Neural progenitor cell (in vitro differentiated cells): ENCODE measurements at places on chromosomes 3 and 15.

GRCh38 chr15:62553911-62554563 is 389.0 kb upstream of the C2CD4B start:
- no peak for DNase-seq

DNA sequence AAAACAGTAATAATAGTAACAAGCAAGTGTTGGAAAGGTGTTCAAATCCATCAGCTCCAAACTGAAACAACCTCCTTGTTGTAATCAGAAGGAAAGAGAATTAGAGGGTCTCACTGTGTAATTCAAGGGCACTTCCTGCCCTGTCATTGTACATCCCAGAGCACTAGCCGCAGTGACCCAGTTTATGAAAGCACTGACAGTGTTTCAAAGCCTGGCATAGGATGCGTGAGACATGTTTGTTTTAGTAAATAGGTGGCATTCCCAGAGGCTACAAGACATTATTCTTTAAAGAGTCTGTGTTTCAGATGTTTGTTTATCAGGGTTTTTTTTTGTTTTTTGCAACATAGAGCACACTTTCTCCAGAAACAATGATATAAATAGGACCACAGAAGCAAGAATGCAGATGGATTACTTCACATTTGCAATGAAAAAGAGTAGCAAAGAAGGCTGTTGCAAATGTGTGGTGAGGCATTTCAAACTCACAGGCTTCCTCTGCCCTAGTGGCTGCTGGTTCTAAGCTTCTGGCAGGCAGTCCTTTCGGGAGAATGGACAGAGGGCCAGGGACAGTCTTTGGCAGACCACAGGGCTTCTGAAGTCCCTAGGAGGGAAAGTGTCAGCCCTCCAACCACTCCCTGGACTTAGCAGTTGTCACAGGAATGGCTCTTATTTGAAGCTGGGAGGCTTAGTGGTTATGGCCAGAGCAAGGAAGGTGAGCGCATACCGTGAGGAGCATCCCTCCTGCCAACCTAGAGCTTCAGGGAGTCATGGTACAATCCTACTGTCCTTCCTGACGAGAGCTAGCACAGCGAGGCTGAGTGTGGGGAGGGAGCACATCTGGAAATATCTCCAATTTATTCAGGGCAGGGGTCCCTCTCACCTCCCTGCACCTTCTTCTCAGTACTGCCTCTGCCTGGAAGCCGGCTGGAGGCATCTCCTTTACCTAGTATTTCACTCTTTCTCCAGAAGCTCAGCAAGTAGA is 31.4 kb upstream of the TIPARP start:
- DNase-seq, result no peak

DNA sequence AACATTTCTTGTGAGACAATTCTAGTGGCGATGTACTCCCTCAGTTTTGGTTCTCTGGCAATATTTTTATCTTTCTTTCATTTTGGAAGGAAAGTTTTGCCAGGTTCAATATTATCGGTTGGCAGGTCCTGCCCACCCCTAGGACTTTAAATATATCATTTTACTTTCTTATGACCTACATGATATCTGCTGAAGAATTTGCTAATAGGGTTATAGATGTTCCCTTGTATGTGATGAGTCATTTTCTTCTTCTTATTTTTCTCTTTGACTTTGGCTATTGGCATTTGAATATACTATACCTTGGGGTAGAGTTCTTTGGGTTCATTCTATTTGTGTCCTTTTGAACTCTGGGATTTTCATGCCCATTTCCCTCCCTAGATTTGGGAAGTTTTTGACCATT is 89.7 kb downstream of the GMNC start:
- DNase-seq, result no peak

GRCh38 chr15:79844221-79844620 is 52.6 kb downstream of the MTHFS start:
- DNase-seq, result no peak

DNA sequence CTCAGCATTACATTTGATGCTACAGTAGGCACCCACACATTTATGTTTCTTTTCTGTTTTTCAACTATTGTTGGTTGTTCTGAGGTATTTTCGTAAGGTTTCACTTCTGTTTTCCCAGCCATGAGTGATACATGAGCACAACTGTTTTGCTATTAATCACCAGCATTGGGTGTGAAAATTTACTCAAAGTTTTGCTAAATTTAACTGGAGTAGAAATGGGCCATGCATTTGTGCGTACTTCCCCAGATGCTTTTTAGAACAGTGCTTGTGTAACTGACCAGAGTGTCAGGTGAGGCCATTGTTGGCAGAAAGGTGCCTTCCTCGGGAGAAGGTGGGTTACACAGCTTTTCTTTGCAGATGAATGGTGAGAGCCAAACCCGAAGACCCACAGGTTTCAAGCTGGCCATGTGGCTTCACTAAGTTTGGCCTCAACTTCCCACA is 70.4 kb downstream of the ST6GAL1 start:
- no peak for DNase-seq

GRCh38 chr3:149340310-149340933 is 7.0 kb upstream of the TM4SF18 start:
- no peak for DNase-seq
